ENCODE measurements at places on chromosomes 2 and 18.

- no peak for DNase-seq
Measured at GRCh38 chr2:12488352-12489318, 228.1 kb upstream of the TRIB2 start.

GRCh38 chr2:171692331-171692730 is 5.1 kb downstream of the DYNC1I2 start:
- DNase-seq, result no peak

DNA sequence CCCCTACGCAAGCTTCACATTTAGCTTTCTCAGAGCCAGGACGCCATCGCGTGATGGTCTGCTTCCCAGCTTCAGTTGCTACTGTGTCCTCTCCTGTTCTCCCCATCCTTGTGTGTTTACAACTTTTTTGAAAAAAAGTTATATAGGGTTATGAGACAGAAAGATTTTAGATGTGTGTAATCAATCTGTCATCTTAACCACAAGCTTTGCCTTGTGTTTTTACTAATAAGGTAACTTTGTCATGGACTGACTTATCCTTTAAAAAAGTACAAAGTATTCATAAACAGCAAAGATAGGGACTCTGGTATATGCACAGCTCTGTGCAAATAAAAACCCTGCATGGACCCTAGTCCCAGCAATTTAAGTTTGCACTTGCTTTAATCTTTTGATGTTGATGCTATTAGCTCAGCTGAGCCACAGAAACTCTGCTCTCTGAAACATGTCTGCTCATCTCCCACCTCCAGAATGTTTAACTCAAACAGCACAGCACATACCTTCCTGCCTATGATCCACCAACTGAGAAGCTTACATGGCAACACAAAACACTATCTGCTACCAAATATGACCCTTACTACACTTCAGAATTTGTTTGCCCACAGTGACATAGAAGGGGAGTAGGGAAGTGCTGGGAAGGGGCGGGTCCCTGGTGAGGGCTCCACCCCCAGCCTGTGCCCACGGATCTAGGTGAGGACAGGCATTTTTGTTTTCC is 42.7 kb downstream of the SAP130 start:
- no peak for DNase-seq

DNA sequence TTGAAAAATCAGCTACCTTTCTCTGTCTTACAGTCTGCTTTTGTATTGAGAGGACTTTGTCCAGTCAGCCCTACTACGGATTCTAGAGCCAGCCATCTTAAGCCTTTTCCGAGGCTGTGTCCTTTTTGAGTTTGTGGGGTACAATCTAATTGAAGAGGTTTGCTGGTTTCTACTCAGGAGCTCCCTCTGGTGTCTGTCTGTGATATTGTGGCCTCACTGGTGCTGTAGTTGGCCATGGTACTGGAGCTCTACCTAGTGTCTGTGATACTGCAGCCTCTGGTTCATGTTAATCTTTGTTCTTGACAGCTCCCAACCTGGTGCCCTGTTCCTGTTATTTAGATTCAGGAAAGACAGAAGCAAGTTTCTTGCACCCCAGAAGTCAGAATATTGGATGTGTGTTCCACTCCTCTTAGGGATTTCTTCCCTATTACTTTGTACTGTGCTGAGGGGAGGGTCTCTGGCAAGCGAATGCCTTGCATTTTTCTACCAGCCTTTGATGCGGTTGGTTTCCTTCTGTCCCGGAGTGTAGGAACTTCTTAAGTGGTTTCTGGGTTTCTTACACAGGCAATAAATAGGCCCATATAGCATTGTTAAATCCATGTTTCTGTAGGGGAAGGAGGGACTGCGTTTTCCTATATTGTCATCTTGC is 78.5 kb downstream of the ACSL3 start:
- no peak for DNase-seq

DNA sequence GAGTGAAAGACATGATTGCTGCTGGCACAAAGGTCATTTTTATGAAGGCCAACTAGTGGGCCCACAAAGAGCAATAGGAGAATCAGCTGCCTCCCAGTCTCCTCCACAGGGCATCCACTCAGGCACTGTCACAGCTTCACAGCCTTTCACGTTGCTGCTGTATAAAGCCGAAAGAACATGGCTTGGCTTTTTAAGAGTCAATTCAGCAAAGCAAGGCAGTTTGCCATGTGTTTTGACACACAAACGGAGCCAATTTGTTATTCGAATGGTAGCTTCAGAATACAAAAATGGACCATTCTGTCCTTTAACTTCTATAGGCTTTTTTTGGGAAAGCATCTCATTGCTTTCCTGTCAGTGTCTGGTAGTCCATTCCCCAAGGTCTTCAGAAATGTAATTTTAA is 283.4 kb upstream of the PARD3B start:
- no peak for DNase-seq

- DNase-seq, result no peak
Measured at GRCh38 chr18:79947054-79947755, 4.2 kb downstream of the SLC66A2 start.

GRCh38 chr18:46893360-46893759 is 23.9 kb downstream of the PIAS2 start:
- no peak for DNase-seq

DNA sequence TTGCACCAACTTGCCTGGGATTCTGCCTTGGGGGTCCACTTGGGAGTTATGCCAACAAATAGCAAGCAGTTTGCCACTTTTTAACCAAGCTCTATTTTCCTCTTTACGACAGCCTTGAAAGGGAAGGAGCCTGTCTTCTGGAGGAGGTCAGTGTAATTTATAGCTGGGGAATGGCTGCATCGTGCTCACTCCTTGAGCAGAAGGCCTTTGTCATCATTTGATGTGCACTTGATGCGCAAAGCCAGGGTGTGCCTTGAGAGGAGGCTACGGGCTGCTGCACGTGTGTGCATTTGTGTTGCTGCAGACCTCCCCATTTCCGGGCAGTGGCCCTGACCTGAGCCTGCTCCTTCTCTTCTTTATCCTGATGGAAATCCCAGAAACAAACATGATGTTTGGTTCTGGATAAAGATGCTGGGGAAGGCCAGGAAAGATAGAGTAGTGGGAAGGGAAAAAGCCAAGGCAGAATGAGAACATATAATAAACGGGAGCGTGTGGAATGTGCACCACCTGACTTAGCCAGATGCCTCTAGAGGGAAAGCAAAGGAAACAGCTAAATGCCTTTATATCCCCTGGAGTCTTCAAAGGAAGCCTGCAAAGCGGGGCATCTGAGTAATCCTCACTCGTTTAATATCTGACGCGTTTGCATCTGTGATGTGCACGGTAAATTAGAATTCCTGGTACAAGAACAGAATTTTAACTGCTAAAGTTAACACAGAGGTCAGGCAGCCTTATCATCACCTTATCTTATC is 68.3 kb upstream of the ZNF521 start:
- DNase-seq, result no peak

DNA sequence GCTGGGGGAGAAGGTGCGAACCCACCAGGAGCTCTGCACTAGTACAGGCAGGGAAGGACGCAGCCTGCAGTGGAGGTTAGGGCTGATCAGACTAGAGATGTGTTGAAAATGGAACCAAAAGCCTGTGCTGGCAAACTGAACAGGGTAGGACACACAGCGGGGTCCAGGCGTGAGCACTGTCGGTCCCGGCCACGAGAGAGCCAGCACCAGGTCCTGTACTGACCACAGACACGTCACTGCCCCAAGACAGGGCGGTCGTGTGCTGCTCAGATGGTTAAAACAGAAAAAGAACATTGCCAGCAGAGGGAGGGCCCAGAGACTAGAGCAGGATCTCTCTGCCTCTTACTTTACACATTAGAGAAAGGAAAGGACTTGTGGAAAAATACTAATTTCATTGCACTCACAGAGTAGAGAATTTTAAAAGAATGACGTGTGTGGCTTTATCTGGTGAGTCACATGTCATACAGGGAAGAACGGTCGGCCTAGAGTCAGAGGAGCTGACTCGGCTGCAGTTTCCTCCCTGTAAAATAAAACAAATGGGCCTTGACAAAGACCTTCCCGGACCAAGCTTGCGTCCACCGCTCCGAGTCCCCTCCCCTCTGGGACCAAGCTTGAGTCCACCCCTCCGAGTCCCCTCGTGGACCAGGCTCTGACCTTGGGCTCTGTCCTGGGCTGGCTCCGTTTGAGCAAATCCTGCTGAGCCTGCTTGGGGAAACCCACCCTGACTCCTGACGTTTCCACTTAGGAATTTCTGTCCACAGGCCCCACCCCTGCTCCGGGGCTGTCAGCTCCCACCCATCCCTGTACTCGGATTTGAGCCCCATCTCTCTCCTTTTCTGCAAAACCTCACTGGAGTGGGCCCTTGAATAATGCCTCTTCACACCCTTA is 16.7 kb upstream of the ADI1 start:
- peak; percentile 81 for DNase-seq

GRCh38 chr2:33412920-33413319 is 63.5 kb upstream of the RASGRP3 start:
- DNase-seq, result no peak

DNA sequence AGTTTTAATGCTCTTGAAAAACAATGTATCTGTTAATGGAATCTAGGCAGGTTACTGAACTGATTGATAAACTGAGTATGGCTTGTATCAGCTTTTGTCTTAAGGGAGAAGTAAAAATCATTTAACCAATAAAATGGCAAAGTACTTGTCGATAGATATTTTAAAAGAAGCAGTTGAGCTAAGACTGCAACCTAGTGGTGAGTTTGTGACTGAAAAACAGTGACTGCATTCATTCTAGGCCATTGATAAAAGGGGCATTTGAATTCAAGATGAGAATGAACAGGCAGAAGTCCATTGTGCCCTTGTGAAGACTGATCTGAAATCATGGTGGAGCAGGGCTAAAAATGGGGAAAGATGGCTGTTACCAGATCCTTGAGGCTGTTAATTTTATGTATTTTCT is 59.4 kb upstream of the MSTN start:
- DNase-seq, result no peak

DNA sequence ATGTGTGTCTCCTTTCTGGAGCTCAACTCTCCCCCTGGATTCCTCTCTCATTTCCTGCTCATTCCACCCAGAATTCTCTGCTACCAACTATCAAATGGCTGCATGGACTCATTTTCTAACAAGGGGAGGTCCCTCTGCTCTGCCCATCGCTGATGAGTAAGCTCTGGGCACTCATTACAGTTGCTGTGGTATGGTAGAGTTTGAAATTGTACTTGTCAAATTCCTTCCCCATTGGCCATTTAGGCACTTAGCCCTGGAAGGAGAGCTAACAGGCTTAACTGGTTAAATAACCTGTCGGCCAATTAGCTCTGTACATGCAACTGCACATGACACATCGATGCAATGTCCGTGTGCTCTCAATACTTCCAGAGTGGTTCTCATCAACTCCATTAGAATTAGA is 20.4 kb downstream of the COL6A3 start:
- DNase-seq, result no peak

DNA sequence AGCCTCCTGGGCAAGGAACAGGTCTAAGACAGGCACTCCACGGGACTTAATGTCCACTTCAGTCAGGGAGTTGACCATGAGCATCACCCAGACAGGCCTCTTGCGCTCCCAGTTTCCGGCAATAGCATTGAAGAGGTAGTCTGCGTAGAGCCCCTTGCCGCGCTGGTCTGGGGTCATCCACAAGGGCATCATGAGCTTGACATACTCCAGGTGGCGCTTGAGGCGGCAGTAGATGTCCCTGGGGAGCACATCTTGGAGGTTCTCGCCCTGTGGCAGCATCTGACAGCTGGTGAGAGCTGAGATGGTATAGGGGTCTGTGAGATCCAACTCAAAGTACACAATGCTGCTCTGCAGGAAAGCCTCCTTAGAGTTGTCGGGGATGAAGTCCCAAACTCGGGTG is 10.6 kb downstream of the TRABD2A start:
- no peak for DNase-seq

DNA sequence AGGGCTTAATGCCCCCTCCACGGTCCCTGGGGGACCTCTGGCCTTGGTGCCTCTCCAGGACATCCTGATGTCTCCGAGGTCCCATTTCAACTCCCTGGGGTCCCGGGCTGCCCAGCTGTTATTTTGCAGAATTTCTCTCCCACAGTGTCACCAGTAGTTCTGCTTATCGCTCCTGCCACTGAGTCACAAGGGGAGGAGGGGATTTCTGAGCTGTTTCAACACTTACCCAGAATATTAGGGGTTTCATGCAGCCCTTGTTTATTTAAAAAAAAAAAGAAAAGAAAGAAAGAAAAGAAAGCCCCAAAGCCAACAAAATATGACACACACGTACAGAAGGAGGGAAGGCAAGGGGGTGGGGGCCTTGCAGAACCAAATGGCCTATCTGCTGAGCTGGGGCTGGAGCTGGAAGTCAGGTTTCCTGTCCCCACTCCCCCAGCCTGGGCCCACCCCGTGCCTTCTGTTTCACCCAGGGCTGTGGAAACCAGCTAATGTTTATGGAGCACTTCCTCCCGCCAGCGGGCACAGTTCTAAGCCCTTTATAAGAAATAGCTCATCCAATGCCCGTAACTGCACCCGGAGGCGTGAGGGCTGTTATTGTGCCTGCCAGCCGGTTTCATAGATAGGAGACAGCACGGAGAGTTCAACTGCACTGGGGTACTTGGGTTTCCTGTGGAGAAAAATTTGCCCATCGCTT is 8.4 kb upstream of the ARID5A start:
- DNase-seq, result peak; percentile 75

Measured in left hindlimb (tissue), 1 donor.